Stimulated activated CD4-positive, alpha-beta T cell treated with anti-CD3 and anti-CD28 coated beads, TNF-alpha, amount 100 ng/mL, for 4 hours (primary cell): ENCODE measurements at places on chromosomes 1 and 21.

GRCh38 chr1:90340606-90341005, 345.7 kb downstream of the ZNF326 start:
- DNase-seq: no peak

- no peak for DNase-seq
These were observed 207.8 kb downstream of the SIPA1L2 start for GRCh38 chr1:232422098-232422497.

- DNase-seq: no peak
These were observed 17.8 kb downstream of the F5 start for GRCh38 chr1:169568497-169568896.

DNA sequence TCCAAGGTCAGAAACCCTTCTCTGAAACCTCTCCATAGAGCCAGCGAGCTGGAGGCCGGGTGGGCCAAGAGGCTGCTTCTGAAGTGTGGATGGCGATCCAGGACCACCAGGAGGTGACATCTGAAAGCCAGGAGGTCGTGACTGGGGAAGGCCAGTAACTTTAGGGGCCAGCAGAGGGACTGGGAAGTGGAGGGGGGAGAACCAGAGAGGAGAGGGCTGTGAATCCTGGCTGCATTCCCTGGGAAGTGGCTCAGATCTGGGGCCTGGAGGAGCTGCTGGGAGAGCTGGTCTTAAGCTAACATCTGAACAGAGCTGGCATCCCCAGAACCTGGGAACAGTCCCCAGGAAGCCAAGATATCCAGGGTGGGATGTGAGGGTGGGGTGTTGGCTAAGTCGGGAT, 11.3 kb upstream of the EPHA8 start:
- no peak for DNase-seq

GRCh38 chr1:235313262-235313661, 14.7 kb downstream of the ARID4B start:
- no peak for DNase-seq

- DNase-seq: no peak
These were observed 16.9 kb downstream of the DYRK3 start for GRCh38 chr1:206651958-206652890.

DNA sequence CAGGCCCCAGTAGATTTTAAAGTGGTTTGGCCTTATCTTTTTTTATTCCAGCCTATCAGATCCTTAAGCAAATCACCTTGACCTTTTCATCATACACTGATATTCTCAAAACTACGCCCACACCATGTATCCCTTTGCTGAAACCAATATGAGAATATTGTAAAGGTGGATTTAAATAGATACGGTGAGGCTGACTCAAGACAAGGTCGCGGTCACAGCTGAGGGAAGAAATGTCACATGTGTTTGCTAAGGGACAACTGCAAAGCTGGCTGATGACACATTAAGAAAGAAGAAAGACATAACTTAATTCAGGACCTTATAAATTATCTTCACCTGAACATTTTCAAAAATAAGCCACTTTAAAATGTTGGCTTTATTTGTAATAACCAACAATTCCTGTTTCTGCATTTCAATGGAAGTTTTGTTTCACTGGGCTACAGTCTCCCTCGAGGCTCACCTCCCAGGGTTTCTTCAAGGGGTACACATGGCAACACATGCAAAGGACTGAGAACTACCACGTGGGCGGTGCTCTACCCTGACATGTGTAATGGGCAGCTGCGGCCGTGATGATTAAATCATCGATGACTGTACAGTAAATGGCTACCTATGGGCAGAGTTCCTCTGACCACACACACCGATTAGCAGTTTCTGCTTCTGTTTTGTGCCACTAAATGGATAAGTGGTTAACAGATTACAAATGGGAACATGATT, 189.5 kb downstream of the SIPA1L2 start:
- no peak for DNase-seq

GRCh38 chr1:44296086-44296485, 59.0 kb downstream of the ERI3 start:
- no peak for DNase-seq

- no peak for DNase-seq
These were observed 9.8 kb downstream of the OVGP1 start for GRCh38 chr1:111417755-111418154.

GRCh38 chr1:93056214-93056613, 22.9 kb upstream of the MTF2 start:
- no peak for DNase-seq

DNA sequence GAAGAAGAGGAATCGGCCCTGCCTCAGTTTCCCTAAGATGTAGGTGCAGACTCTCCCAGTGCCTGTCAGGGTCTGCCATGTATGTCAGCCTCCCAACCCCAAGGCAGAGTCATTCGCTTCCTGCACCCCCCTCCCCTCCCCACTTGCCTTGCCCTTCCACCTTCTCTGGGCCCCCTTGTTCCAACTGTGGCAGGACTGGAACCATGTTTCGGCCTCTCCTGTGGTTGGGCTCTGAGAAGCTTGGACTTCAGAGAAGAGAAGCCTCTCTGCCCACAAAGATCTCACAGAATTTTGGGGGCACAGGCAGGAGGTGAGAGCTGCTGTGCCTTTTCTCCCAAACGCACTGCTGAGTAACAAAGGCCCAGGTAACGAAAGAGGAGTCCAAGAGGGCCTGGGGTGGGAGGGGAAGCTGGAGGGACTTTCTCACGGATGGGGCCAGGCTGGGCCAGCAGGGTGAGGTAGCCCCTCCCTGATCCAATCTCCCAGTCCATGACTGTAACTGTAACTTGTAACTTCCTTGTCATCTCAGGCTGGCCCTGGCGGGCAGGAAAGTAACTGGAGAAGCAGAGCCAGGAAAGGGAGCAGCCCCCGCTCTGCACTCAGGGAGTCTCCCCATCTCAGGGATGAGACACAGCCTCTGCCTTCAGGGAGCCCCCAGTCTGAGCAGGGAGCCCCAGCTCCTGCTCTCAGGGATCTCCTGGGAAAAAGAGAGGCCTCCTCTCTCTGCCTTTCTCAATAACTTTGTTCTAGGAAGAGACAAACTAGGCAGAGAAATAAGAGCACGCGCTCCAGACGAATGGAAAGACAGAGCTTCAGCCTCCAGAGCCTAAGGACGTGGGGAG, 11.3 kb downstream of the CRABP2 start:
- DNase-seq: no peak

DNA sequence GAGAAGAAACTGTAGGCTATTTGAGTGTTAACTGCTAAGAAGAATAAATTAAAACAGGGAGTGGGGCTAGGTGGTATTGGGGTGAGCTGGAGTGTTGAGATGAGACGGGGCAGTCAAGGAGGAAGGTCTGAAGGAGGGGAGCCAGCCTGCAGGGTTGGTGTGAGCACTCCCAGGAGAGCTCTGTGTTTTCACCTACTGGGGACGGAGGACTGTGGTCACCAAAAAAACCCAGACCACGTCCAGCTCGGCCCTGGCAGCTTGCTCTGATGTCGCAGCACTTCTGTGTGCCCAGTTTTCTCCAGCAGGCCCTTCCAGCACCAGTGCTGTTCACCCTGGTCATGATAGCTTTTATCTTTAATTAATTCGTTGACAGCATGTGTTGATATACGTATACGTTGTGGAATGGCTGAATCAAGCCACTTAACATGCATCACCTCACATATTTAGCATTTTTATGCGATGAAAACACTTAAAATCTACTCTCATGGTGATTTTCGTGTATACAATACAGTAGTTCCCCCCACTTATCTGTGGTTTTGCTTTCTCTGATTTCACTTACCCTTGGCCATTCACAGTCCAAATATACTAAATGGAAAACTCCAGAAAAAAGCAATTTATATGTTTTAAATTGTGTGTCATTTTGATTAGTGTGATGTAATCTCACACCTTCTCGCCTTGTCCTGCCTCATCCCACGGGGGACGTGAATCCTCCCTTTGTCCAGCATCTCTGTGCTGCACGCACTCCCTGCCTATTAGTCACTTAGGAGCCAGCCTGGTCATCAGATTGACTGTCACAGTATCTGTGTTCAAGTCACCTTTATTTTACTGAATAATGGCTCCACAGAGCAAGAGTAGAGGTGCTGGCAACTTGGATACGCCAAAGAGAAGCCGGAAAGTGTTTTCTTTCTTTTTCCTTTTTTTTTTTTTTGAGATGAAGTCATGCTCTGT, 12.3 kb downstream of the FAM3B start:
- DNase-seq: no peak

DNA sequence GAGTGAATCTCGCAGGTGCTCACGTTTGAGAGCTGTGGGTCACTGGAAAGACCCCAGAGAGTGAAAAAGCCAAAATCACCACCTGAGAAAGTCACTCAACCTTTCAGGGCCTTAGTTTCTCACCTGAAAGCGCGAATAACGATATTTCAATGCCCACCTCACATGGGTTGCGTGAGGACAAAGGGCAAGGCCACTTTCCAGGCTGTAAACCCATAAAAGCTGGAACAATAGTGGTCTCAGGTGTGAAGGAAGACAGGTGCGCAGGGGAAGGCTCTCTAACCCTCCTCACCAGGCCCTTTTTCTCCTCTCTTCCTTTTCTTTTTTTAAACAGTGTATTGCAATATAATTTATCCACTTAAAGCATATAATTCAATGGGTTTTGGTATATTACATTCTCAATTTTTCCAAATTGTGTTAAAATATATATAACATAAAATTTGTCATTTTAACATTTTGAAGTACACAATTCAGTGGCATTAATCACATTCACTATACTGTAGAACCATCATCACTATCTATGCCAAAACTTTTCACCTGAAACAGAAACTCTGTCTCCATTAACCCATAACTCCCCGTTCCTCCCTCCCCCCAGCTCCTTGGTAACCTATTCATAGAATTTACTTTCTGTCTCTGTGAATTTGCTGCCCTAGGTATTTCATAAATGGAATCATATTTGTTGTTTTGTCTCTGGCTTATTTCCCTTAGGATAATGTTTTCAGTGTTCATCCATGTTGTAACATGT, 118.4 kb upstream of the TNR start:
- no peak for DNase-seq

GRCh38 chr1:36988321-36988720, 46.0 kb downstream of the GRIK3 start:
- DNase-seq: no peak

DNA sequence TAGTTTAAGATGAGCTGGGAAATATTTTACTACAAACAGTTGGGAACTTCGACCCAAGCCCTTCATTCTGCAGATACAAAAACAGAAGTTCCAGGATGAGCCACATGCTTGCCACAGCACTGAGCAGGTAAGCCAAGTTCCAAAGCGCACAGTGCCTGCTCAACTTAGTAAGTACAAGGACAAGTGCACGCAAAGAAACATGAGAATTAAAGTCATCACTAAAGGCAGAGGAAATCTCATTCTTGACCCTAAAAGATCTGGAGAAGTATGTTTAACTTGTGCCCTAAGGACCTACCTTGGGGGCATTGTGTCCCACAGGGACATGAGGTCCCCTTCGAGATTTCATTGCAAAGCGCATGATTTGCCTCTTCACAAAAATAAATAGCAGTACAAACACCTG, 1.2 kb upstream of the UBAP2L start:
- DNase-seq: no peak

DNA sequence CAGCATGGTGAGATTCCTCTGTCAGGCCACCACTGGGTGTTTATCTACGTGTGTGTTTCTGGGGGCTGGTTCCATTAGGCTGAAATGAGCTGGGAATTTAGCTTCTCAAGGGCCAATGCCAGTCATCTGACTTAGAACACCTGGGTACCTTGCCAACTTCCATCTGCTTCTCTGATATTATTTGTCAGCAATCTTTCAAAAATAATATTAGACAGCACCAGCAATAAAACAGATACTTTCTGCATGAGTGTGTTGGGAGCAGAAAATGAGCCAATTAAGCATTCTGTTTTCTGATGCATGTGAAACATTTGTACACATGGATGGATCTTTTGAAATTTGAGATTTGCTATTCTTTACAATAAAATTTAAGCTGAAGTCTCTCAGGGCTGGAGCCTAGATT, 124.1 kb downstream of the RYR2 start:
- DNase-seq: no peak
